ENCODE measurements at places on chromosomes 12 and 14. TPM values are rescaled to one million over a fixed set of nuclear protein-coding genes. Genes with fewer than 3 reads are reported as not detected.

- H3K27me3 ChIP-seq: no peaks in the 10 kb centered on the region
Measured at GRCh38 chr12:91513313-91513712, 330.7 kb upstream of the DCN start.

Gene DPY19L2
- not detected for total RNA-seq

DNA sequence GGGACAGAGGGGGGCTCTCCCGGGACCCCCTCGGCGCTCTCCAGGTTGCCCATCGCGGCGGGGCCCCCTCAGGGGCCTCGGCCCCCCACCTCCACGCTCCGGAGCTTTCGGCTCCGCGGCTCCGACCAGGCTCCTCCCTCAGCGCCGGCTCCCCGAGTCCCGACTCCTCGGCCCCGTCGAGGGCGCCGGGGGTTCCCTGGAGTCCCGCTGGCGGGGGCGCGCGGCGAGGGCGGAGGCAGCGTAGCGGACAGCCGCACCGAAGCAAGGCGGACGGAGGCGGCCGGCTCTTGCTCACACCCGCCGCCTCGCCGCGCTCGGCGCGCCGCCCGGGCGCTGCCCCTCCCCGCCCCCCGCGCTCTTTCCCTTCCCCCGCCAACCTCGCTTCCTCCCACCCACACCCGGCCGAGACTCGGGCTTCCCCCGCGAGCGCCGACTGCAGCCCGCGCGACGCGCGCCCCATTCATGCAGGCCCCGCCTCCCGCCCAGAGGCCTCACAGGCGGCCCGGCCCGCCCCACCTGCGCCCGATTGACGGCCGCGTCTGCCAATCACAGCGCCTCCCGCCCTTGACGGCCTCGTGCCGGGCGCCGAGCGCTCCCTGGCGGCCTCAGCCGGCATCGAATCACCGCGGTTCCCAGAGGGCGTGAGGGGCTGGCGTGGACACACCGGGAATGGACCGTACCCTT lies at the start of gene FMNL3:
TSS of gene FMNL3 (minus strand) at position 278 of the 684 bp plus-strand sequence. CDS start at position 53, 225 bp downstream.
- peaks cover 36% of the 10 kb centered on the region for H3K27me3 ChIP-seq
- peak within 1 kb of the TSS; percentile 65 for H3K4me3 ChIP-seq
- H3K4me1 ChIP-seq: no peaks in the 10 kb centered on the region
- H3K36me3 ChIP-seq: no peaks in the 10 kb centered on the region
- DNase-seq: peak; percentile 71

- DNase-seq: no peak
- no peaks in the 10 kb centered on the region for H3K36me3 ChIP-seq
- H3K27me3 ChIP-seq: no peaks in the 10 kb centered on the region
- H3K4me3 ChIP-seq: no peak overlapping the region
- peaks cover 23% of the 10 kb centered on the region for H3K4me1 ChIP-seq
Measured at GRCh38 chr12:93122569-93123091, 193.5 kb upstream of the EEA1 start.

Gene IL22
- total RNA-seq: not detected

GRCh38 chr14:21042918-21043317 lies 756 bp downstream of the RNASE7 start:
- H3K27me3 ChIP-seq: no peaks in the 10 kb centered on the region
- H3K4me1 ChIP-seq: peaks cover 15% of the 10 kb centered on the region
- no peak overlapping the region for H3K27ac ChIP-seq
- H3K4me3 ChIP-seq: no peak overlapping the region
- no peak for DNase-seq

DNA sequence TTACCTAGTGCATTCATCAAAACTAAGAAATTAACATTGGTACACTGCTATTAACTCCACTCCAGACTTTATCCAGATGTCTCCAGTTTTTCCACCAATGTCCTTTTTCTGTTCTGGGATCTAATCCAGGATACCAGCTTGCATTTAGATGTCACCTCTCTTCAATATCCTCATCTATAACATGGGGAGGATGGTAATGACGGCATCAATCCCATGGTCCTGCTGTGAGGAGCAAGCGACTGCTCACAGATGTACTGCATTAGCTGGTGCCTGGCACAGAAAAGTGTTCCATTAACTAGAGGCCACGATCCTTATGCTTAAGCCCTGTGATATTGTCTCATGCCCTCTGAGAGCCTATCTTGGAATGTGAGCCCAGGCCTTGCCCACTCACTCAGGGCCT lies 53.8 kb downstream of the CALM1 start:
- no peaks in the 10 kb centered on the region for H3K27me3 ChIP-seq
- DNase-seq: no peak
- no peak overlapping the region for H3K4me3 ChIP-seq
- H3K4me1 ChIP-seq: no peaks in the 10 kb centered on the region

DNA sequence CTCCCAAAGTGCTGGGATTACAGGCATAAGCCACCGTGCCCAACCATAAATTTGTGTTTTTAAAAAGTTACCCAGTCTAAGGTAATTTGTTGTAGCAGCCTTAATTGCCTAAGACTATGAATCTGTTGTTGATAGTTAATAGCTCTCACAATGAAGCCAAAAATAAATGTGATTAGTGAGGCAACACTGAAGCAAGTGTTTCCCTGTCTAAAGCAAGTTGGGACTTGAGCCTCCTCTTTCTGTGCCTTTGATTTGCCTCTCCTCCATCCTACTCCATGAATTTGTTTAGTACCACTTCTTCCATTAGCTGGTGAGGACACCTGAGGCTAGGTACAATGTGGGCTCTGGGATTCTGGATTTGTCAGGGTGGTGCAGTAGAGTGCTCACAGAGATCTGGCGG lies 36.8 kb downstream of the DAAM1 start:
- no peaks in the 10 kb centered on the region for H3K4me1 ChIP-seq
- no peak overlapping the region for H3K27ac ChIP-seq
- no peak overlapping the region for H3K4me3 ChIP-seq

DNA sequence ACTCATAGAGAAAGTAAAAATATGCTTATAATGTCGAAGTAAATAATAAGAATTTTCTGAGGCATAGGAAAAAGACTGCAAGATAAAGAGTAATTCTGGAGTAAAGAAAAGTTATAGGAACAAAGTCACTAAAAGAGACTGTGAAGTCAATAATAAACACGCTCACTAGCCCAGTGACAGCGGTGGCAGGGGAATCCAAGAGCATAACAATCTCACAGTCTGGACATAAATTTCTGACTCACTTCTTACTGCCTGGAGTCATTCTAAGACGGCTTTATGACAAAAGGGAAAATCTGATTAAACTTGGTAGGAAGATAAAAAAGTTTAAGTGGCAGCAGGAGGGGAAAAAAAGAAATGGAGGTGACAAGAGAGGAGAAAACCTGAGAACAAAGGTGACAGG lies 56.4 kb upstream of the GRIP1 start:
- H3K4me3 ChIP-seq: no peak overlapping the region
- no peaks in the 10 kb centered on the region for H3K27me3 ChIP-seq
- H3K36me3 ChIP-seq: no peaks in the 10 kb centered on the region
- DNase-seq: no peak
- H3K4me1 ChIP-seq: peaks cover 4% of the 10 kb centered on the region
- H3K27ac ChIP-seq: no peak overlapping the region

- H3K27ac ChIP-seq: no peak overlapping the region
- H3K4me1 ChIP-seq: no peaks in the 10 kb centered on the region
- no peaks in the 10 kb centered on the region for H3K36me3 ChIP-seq
- H3K4me3 ChIP-seq: no peak overlapping the region
- no peaks in the 10 kb centered on the region for H3K27me3 ChIP-seq
Measured at GRCh38 chr14:24774187-24774915, 140.4 kb upstream of the GZMB start.

Gene P2RX7
- 2.2 TPM for total RNA-seq

DNA sequence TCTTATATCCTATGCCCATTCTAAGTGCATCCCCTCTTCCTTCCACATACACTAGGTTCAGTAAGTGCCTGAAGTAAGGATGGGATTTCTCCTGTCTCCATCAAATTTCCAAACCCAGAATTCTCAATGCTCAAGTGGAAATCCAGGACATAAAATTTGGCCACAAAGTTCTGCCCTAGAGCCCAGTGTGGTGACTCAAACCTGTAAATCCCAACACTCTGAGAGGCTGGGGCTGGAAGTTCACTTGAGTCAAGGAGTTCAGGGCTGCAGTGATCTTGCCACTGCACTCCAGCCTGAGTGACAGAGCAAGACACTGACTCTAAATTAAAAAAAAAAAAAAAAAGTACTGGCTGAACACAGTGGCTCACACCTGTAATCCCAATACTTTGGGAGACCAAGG lies 4.5 kb upstream of the ARF3 start:
- H3K27ac ChIP-seq: no peak overlapping the region
- 0 out of 2 replicates have a peak, but pooled peaks cover 7% of the 10 kb centered on the region for H3K4me1 ChIP-seq
- no peak overlapping the region for H3K4me3 ChIP-seq
- no peaks in the 10 kb centered on the region for H3K36me3 ChIP-seq

Gene RHEBL1
- total RNA-seq: 2.9 TPM

Gene TAPBPL
- total RNA-seq: 26.0 TPM

Gene KRR1
- total RNA-seq: 41.6 TPM

- H3K27ac ChIP-seq: peak overlapping the region; percentile 60
- no peaks in the 10 kb centered on the region for H3K36me3 ChIP-seq
- no peak overlapping the region for H3K4me3 ChIP-seq
- no peak for DNase-seq
Measured at GRCh38 chr14:81385419-81385818, 14.7 kb downstream of the STON2 start.

DNA sequence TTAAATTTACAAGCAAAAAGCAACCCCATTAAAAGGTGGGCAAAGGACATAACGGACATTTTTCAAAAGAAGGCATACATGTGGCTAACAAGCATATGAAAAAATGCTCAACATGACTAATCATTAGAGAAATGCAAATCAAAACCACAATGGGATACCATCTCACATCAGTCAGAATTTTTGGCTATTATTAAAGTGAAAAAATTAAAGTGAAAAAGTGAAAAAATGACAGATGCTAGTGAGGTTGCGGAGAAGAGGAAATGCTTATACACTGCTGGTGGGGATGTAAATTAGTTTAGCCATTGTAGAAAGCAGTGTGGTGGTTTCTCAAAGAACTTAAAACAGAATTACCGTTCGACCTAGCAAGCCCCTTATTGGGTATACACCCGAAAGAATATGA lies 7.9 kb downstream of the OTOGL start:
- H3K36me3 ChIP-seq: no peaks in the 10 kb centered on the region
- H3K4me3 ChIP-seq: no peak overlapping the region
- no peaks in the 10 kb centered on the region for H3K4me1 ChIP-seq
- no peak for DNase-seq
- no peak overlapping the region for H3K27ac ChIP-seq
- no peaks in the 10 kb centered on the region for H3K27me3 ChIP-seq

DNA sequence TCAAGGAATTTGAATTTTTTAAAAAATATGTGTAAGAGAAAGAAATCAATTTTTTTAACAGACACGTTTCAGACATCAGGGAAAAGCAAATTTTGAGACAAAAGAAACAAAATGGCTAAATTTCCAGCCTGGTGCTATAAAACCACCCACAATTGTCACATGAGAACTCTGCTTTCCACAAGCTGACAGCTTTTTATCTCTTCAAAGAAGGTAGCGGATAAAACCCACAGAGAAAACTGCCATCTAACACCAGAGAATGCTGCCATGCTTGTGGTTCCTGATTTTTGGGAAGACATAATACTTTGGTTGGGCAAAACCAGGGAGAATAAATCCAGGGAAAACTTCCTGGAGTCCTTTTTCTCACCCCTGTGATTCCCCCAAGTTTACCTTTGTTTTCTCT lies 10.3 kb upstream of the ITPR2 start:
- H3K27ac ChIP-seq: no peak overlapping the region
- no peak for DNase-seq
- H3K27me3 ChIP-seq: no peaks in the 10 kb centered on the region
- peaks cover 5% of the 10 kb centered on the region for H3K4me1 ChIP-seq
- H3K4me3 ChIP-seq: no peak overlapping the region
- H3K36me3 ChIP-seq: no peaks in the 10 kb centered on the region

GRCh38 chr14:88463318-88463717 lies 77.9 kb downstream of the SPATA7 start:
- no peaks in the 10 kb centered on the region for H3K27me3 ChIP-seq
- no peaks in the 10 kb centered on the region for H3K36me3 ChIP-seq
- H3K4me1 ChIP-seq: no peaks in the 10 kb centered on the region
- H3K4me3 ChIP-seq: no peak overlapping the region
- DNase-seq: no peak

GRCh38 chr12:50927356-50927755 lies 25.0 kb upstream of the HIGD1C start:
- DNase-seq: no peak
- no peaks in the 10 kb centered on the region for H3K36me3 ChIP-seq

- no peaks in the 10 kb centered on the region for H3K4me1 ChIP-seq
- DNase-seq: no peak
- no peak overlapping the region for H3K4me3 ChIP-seq
- H3K27me3 ChIP-seq: no peaks in the 10 kb centered on the region
Measured at GRCh38 chr12:11824736-11825135, 175.3 kb downstream of the ETV6 start.

GRCh38 chr14:52354242-52354641 lies 40.1 kb downstream of the PTGER2 start:
- peak overlapping the region; percentile 54 for H3K27ac ChIP-seq
- no peak for DNase-seq
- peaks cover 16% of the 10 kb centered on the region for H3K4me1 ChIP-seq
- H3K36me3 ChIP-seq: no peaks in the 10 kb centered on the region
- H3K4me3 ChIP-seq: no peak overlapping the region

- no peaks in the 10 kb centered on the region for H3K4me1 ChIP-seq
- H3K36me3 ChIP-seq: no peaks in the 10 kb centered on the region
- no peak overlapping the region for H3K27ac ChIP-seq
- no peak overlapping the region for H3K4me3 ChIP-seq
- DNase-seq: no peak
Measured at GRCh38 chr14:30921305-30921704, 46.9 kb downstream of the COCH start.

DNA sequence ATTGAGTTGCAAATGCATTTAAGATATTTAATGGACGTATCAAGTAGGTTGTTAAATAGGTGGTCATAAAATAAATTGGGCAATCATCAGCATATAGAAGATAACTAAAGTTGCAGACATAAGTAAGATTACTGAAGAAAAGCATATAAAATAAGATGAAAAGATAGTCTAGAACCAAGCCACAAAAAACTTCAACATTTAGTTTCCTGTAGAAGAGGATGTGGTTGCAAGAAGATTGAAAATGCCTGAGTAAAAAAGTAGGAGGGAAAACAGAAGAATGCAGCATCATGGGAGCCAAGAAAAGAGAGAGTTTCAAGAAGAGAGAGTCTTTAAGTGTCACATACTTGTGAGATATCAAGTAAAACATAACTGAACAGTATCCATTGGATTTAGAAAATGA lies 17.6 kb upstream of the SLC16A7 start:
- no peaks in the 10 kb centered on the region for H3K36me3 ChIP-seq
- H3K4me1 ChIP-seq: no peaks in the 10 kb centered on the region
- no peaks in the 10 kb centered on the region for H3K27me3 ChIP-seq

Data from PC-9 (cell line).